ENCODE measurements at places on chromosomes 7 and 10. TPM values are rescaled to one million over a fixed set of nuclear protein-coding genes. Genes with fewer than 3 reads are reported as not detected.
A peak's percentile ranks its signal among the peaks of the same experiment; 100 is the strongest.

- H3K4me1 ChIP-seq, result peaks cover 11% of the 10 kb centered on the region
- no peak for DNase-seq
- H3K36me3 ChIP-seq, result 0 out of 2 replicates have a peak, but pooled peaks cover 8% of the 10 kb centered on the region
- H3K27ac ChIP-seq, result no peak overlapping the region
- no peak overlapping the region for H3K4me3 ChIP-seq
- no peaks in the 10 kb centered on the region for H3K27me3 ChIP-seq
Observed at GRCh38 chr7:24740871-24741270, 16.4 kb downstream of the GSDME start.

GRCh38 chr10:60497364-60497763 is 107.7 kb upstream of the ANK3 start:
- H3K27me3 ChIP-seq, result no peaks in the 10 kb centered on the region
- no peak overlapping the region for H3K27ac ChIP-seq
- no peaks in the 10 kb centered on the region for H3K36me3 ChIP-seq
- H3K4me1 ChIP-seq, result peaks cover 27% of the 10 kb centered on the region

DNA sequence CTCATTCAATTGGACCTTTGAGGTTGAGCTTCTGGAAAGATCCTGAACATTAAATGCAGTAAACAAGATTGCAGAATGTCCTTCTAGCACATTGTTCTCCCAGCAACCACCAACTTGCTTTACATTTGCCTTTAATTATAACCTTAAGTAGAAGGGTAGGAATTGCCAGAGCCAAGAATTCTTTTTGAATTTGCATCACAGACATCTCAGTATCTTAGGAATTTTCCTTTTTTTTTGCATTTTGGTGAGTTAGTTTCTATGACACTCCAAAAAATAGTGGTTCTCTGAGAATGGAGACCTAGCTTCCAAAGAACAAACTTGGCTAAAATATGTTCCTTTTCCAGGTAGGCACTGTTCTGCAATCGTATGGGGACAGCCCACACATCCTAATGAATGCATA is 456.0 kb downstream of the GATA3 start:
- no peak for DNase-seq
- H3K4me1 ChIP-seq, result no peaks in the 10 kb centered on the region
- H3K36me3 ChIP-seq, result no peaks in the 10 kb centered on the region
- H3K4me3 ChIP-seq, result no peak overlapping the region

VIPR2 gene
- not detected for total RNA-seq

GRCh38 chr10:24618401-24618800 is 105.3 kb downstream of the ARHGAP21 start:
- H3K27me3 ChIP-seq, result no peaks in the 10 kb centered on the region
- H3K27ac ChIP-seq, result peak overlapping the region; percentile 81
- H3K36me3 ChIP-seq, result no peaks in the 10 kb centered on the region
- peaks cover 35% of the 10 kb centered on the region for H3K4me1 ChIP-seq
- H3K4me3 ChIP-seq, result no peak overlapping the region
- peak; percentile 83 for DNase-seq

SNCG gene
- 0.86 TPM for total RNA-seq

GRCh38 chr7:78191475-78192079 is 393.0 kb downstream of the PHTF2 start:
- H3K36me3 ChIP-seq, result no peaks in the 10 kb centered on the region
- no peaks in the 10 kb centered on the region for H3K4me1 ChIP-seq
- H3K27me3 ChIP-seq, result peaks cover 72% of the 10 kb centered on the region

- H3K27ac ChIP-seq, result no peak overlapping the region
- H3K36me3 ChIP-seq, result no peaks in the 10 kb centered on the region
- no peaks in the 10 kb centered on the region for H3K4me1 ChIP-seq
- DNase-seq, result no peak
Observed at GRCh38 chr7:36775676-36776075, 51.4 kb upstream of the AOAH start.

GRCh38 chr10:48535416-48536155 is 69.3 kb downstream of the ARHGAP22 start:
- no peak overlapping the region for H3K4me3 ChIP-seq
- no peaks in the 10 kb centered on the region for H3K36me3 ChIP-seq
- H3K27me3 ChIP-seq, result no peaks in the 10 kb centered on the region
- no peak overlapping the region for H3K27ac ChIP-seq
- no peaks in the 10 kb centered on the region for H3K4me1 ChIP-seq
- peak; percentile 34 for DNase-seq

DNA sequence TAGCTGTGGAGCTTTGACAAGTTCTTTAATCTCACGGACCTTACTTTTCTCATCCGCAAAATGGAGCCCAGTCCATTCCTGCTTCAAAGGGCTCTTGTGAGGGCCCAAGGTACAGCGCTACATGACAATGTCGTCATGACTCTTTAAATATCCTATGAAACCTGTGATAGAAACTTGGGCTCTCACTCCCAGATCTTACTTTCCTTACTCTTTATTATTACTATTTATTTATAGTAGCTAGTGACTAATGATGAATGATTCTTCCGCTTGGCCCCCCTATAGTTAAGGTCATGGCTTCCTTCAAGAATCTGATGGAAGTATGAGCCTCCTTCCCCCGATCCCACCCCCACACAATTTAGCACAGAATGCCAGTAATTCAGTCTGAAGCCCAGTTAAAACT is 41.9 kb downstream of the RBM20 start:
- H3K4me1 ChIP-seq, result no peaks in the 10 kb centered on the region
- no peak for DNase-seq
- no peaks in the 10 kb centered on the region for H3K36me3 ChIP-seq
- H3K4me3 ChIP-seq, result no peak overlapping the region
- no peak overlapping the region for H3K27ac ChIP-seq
- H3K27me3 ChIP-seq, result no peaks in the 10 kb centered on the region

DNA sequence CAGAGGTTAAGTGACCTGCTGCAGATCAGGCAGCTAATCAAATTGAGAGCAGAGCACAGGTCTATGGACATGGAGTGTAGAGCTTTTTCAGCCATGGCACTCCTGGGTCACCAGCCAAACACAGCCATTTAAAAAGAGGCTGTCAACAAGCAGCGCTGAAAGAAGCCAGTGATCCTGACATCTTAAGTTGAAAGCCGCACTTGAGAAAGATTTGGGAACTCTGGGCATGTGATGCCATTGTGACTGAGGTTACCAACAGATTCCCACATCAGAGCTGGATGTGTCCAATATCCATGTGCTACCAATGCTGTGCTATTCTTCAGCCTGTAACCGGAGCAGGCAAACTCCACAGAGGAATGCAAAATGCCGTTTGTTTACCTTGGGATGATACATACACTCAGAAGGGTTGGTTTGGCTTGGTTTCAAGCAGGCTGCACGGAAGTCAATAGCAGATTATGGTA is 56.2 kb upstream of the ABLIM1 start:
- H3K36me3 ChIP-seq, result no peaks in the 10 kb centered on the region
- H3K27ac ChIP-seq, result peak overlapping the region; percentile 71
- H3K4me3 ChIP-seq, result no peak overlapping the region
- peaks cover 38% of the 10 kb centered on the region for H3K4me1 ChIP-seq

- no peak for DNase-seq
- no peaks in the 10 kb centered on the region for H3K4me1 ChIP-seq
- H3K27me3 ChIP-seq, result no peaks in the 10 kb centered on the region
- H3K27ac ChIP-seq, result no peak overlapping the region
Observed at GRCh38 chr10:128633864-128634540, 507.8 kb upstream of the MKI67 start.

DNA sequence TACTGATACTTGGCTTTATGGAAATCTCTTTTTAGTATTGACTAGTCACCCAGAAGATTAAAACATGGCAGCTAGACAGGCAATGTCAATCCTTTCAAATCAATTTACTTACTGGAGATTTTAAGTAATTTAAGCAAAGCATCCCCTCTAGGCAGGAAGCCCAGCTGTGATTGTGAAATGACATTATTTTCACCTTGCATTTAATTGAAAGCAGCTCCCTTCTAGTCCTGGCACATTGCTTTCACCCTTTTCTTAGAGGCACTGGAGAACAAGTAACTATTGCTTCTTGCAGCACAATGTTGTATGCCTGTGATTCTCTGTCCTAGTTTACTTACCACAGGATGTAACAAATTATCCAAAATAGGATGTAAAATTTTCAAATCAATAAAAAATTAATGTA is 13.3 kb downstream of the ST7 start:
- peaks cover 11% of the 10 kb centered on the region for H3K4me1 ChIP-seq
- no peak overlapping the region for H3K4me3 ChIP-seq
- no peaks in the 10 kb centered on the region for H3K36me3 ChIP-seq
- H3K27me3 ChIP-seq, result no peaks in the 10 kb centered on the region
